Osteoblast (primary cell): ENCODE measurements at places on chromosomes 1 and 21. TPM values are rescaled to one million over a fixed set of nuclear protein-coding genes. Genes with fewer than 3 reads are reported as not detected.

Gene ADGRB2
- 5.8 and 7.4 TPM in 2 replicates for total RNA-seq

Gene HSD3B1
- total RNA-seq: not detected in 2 replicates

Gene LRRC53
- not detected in 2 replicates for total RNA-seq

GRCh38 chr1:15399710-15400109 lies 10.0 kb upstream of the EFHD2 start:
- no peak overlapping the region for H3K27ac ChIP-seq
- H3K36me3 ChIP-seq: no peaks in the 10 kb centered on the region
- H3K4me3 ChIP-seq: no peak overlapping the region
- DNase-seq: no peak
- H3K4me1 ChIP-seq: no peaks in the 10 kb centered on the region

- DNase-seq: no peak
- H3K4me1 ChIP-seq: no peaks in the 10 kb centered on the region
- no peaks in the 10 kb centered on the region for H3K36me3 ChIP-seq
- H3K27ac ChIP-seq: no peak overlapping the region
- H3K27me3 ChIP-seq: peaks cover 28% of the 10 kb centered on the region
Observed at GRCh38 chr1:24161270-24161669, 18.3 kb upstream of the IL22RA1 start.

Gene OR10Z1
- not detected in 2 replicates for total RNA-seq

Gene A3GALT2
- total RNA-seq: under 0.01 TPM in 1 of 2 replicates, not detected in the other

- H3K36me3 ChIP-seq: peaks cover 2% of the 10 kb centered on the region
- H3K4me1 ChIP-seq: peaks cover 12% of the 10 kb centered on the region
- H3K27ac ChIP-seq: no peak overlapping the region
Observed at GRCh38 chr1:6352138-6352563, 41.4 kb downstream of the ACOT7 start.

- no peak overlapping the region for H3K27ac ChIP-seq
- H3K4me3 ChIP-seq: no peak overlapping the region
- DNase-seq: peak; percentile 60
- peaks cover 8% of the 10 kb centered on the region for H3K4me1 ChIP-seq
- H3K36me3 ChIP-seq: no peaks in the 10 kb centered on the region
Observed at GRCh38 chr1:56688522-56689026, 43.5 kb downstream of the PRKAA2 start.

DNA sequence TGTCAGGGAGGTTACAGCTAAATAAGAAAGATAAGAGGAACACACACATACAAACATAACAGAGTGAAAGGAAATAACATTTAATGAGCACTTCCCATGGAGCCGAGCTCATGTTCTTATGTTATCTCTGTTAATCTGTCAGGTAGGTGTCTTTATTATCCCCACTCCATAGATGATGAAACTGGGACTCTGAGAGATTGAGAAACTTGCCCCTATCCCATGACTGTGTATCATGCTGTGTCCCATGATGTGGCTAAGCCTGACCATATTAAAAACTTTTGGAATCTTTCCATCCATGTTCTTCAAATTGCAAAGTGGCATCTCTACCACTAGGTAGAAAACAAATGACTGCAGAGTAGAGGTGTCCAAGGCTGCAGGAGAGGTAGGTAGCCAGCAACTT lies 285.2 kb upstream of the SGIP1 start:
- DNase-seq: no peak
- H3K4me1 ChIP-seq: peaks cover 10% of the 10 kb centered on the region
- H3K4me3 ChIP-seq: no peak overlapping the region
- H3K27me3 ChIP-seq: no peaks in the 10 kb centered on the region
- H3K27ac ChIP-seq: no peak overlapping the region

GRCh38 chr1:2411801-2412394 lies 466 bp downstream of the PEX10 start:
- peaks cover 19% of the 10 kb centered on the region for H3K36me3 ChIP-seq
- peak overlapping the region; percentile 72 for H3K27ac ChIP-seq
- H3K27me3 ChIP-seq: peaks cover under 1% of the 10 kb centered on the region
- peak; percentile 92 for DNase-seq
- H3K4me3 ChIP-seq: peak overlapping the region; percentile 93
- H3K4me1 ChIP-seq: peaks cover 16% of the 10 kb centered on the region

Gene TBX15
- total RNA-seq: 38.0 and 44.5 TPM in 2 replicates

DNA sequence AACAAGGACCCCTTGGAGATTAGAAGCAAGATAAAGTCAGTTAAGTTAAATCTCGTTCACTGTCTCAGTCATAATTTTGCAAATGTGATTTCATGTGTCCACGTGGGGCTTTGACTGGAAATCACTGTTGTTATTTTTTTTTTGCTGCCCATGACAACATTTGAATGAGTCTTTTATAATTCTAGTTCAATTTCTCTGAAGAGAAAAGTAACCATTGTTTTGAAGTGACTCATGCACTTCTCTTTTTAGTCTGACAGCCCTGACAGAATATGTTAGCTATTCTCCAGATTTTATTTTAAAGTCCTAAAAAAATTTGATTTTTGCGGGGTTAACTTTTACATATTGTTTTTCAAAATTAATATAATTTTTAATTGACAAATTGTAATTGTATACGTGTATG lies 30.7 kb upstream of the NLRP3 start:
- H3K36me3 ChIP-seq: no peaks in the 10 kb centered on the region
- peak; percentile 69 for DNase-seq
- H3K4me3 ChIP-seq: no peak overlapping the region
- no peaks in the 10 kb centered on the region for H3K27me3 ChIP-seq

DNA sequence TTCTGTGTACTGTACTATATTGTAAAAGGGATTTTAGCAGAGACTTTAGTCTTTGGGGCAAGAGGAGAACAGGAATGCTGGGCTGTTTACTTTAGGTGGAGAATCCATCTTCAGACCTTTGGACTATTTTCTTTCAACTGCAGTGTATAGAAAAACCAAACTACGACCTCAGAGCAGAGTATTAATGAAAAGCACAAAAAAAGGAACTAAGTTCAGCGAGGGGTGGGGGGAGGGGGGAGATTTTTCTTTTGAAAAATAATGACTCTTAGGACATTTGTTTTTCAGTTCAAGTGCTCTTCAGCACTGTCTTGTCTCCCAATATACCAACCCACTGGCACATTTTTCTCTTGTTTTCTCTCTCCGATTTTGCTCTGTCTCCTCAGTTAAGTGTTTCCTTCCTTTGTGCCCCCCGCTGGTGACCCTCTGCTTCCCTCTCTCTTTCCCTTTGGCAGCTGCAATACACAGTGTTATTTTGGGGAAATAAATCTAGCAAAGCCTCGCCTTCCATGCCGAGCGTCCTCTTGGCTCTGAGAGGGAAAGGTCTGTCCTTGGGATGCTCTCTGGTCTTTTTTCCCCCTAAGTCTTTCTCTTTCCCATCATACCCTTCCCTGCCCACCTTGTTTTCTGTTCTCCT lies 44.8 kb downstream of the ACP6 start:
- H3K27me3 ChIP-seq: no peaks in the 10 kb centered on the region
- no peak overlapping the region for H3K4me3 ChIP-seq
- DNase-seq: no peak

- no peak overlapping the region for H3K4me3 ChIP-seq
- H3K27ac ChIP-seq: peak overlapping the region; percentile 51
- peaks cover 10% of the 10 kb centered on the region for H3K36me3 ChIP-seq
- peaks cover 36% of the 10 kb centered on the region for H3K4me1 ChIP-seq
- H3K27me3 ChIP-seq: no peaks in the 10 kb centered on the region
Observed at GRCh38 chr1:67732750-67733151, 47.8 kb downstream of the GADD45A start.

DNA sequence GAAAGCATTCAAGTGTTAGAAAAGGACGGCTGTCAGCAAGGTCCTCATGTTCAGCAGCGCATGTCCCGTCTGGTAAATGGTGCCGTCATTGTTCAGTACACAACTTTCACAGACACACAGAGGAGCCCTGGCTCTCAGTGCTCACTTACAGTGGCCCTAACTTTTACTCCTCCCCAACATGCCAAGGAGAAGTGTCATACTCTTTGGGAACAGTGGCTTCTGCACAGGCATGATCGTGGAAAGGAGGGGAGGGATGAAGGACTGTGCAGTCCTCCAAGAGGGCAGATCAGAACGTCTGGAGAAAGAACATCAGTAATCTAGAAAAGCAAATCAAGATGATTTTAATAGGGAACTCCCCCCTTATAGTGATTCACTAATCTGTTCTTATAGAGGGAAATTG lies 3.8 kb upstream of the GRHL3 start:
- H3K27me3 ChIP-seq: peaks cover 19% of the 10 kb centered on the region
- DNase-seq: peak; percentile 60
- H3K27ac ChIP-seq: no peak overlapping the region
- no peaks in the 10 kb centered on the region for H3K36me3 ChIP-seq
- no peak overlapping the region for H3K4me3 ChIP-seq

- H3K27ac ChIP-seq: no peak overlapping the region
- DNase-seq: no peak
- no peak overlapping the region for H3K4me3 ChIP-seq
- peaks cover 14% of the 10 kb centered on the region for H3K36me3 ChIP-seq
- H3K4me1 ChIP-seq: no peaks in the 10 kb centered on the region
Observed at GRCh38 chr1:229454056-229454455, 20.2 kb upstream of the ACTA1 start.

Gene KPRP
- not detected in 2 replicates for total RNA-seq

GRCh38 chr1:193105821-193106177 lies 585 bp upstream of the GLRX2 start:
- no peaks in the 10 kb centered on the region for H3K27me3 ChIP-seq
- DNase-seq: no peak
- H3K4me1 ChIP-seq: peaks cover 13% of the 10 kb centered on the region
- H3K4me3 ChIP-seq: peak overlapping the region; percentile 76
- H3K27ac ChIP-seq: peak overlapping the region; percentile 78

DNA sequence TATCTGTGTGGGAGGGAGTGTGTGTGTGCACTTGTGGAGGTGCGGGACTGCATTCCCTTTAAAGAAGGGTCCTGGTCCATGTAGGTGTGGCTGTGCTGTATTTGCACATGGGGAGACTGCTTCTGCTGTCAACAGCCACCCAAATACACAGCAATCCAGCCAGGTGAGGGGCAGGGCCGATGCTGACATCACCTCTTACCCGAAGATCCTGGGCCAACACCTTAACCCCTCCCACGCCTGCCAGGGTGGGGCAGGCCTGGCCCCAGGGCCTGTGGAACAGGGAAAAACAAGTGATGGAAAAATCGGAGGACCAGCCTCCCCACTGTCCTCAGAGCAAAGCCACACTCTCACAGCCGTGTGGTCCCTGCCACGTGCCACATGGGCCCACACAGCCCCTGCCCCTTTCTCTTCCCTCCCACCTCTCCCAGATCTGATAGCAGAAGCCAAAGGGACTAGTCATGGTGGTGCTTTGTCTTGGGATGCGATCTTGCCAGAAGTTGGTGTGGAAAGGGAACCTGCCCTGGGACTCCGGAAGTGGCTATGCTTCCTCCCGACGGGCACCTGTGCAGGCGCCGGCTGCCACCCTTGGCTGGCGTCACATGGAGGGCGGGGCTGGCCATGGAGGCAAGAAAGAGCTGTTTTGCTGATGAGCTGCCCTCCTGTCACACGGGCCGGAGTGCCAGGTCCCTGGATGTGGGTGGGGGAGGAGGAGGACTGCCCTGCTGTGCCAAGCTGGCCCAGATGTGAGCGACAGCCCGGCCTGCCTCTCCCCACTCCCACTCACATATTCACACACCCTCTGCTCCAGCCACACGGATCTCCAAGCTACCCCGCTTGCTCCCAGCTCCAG lies 7.8 kb upstream of the CASZ1 start:
- H3K27me3 ChIP-seq: peaks cover 92% of the 10 kb centered on the region
- H3K36me3 ChIP-seq: no peaks in the 10 kb centered on the region
- H3K4me1 ChIP-seq: no peaks in the 10 kb centered on the region
- DNase-seq: peak; percentile 51
- H3K4me3 ChIP-seq: no peak overlapping the region

DNA sequence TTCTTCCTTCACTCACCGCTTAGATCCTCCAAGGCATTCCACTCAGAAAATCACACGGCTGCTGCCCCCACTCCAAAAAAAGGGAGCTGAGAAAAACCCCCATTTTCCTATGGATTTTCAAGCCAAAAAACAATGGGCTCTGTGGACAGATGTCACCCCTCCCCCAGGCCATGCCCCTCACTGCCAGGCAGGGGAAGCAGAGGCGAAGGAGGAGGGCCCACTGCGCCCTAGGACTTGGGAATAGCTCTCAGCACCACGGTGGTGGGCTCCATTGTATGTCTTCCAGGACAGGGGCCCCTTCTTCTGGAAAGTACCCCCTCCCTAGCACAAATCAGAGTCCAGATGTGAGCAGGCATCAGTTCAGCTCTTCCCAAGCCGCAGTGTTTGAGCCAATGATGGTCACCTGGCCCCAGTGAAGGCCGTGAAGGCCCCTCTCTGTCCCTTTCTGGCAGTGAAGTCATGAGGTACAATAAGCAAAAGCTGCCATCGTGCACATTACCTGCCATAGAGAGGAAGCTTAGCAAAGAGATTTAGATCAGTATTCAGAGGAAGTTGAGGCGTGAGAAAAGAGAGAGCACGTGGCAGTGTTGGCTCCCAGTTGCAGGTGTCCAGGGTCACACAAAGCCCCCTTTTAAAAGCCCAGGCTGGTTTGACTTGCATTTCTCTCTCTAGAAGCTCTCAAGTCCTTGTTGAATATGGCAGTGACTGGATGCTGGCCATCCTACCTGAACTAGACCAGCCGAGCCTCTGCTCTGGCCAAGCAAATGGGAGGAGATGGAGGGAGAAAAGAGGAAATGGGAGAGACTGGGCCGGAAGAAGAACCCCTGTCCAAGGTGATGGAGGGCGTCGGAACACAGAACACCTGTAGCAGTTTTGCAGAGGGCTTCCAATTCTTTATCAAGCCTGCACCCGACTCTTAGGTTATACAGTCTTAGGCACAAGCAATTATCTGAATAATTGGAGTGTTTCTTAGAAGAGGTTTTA lies 149.0 kb downstream of the TOMM20 start:
- no peaks in the 10 kb centered on the region for H3K27me3 ChIP-seq
- no peak for DNase-seq
- H3K4me3 ChIP-seq: no peak overlapping the region
- peak overlapping the region; percentile 100 for H3K27ac ChIP-seq

GRCh38 chr1:27365372-27366112 lies 1.2 kb downstream of the MAP3K6 start:
- no peaks in the 10 kb centered on the region for H3K27me3 ChIP-seq
- H3K4me1 ChIP-seq: peaks cover 11% of the 10 kb centered on the region
- peak; percentile 100 for DNase-seq
- H3K27ac ChIP-seq: peak overlapping the region; percentile 76
- peak overlapping the region; percentile 85 for H3K4me3 ChIP-seq
